ENCODE measurements at places on chromosomes 5 and 9. TPM values are rescaled to one million over a fixed set of nuclear protein-coding genes. Genes with fewer than 3 reads are reported as not detected.

TEX48 gene
- not detected for total RNA-seq

DNA sequence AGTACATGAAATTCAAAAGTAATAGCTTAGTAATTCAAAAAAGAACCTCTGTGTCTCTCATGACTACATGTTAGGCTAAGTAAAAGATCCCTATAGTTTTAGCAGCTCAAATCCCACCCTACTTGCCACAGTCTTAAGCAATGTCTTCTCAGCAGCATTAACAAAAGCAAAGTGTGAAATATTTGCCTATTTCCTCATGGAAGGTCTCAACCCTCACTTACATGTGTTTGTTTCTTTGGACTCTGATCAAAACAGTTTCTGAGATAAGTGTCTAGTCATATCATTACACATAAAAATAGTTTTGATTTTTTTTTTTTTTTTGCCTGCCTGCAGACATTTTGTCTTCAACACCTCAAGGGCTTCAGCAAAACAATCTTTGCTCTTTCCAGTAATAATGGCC lies 310.5 kb downstream of the CETN3 start:
- DNase-seq = no peak

LCN1 gene
- not detected for total RNA-seq

C9orf72 gene
- 9.7 TPM for total RNA-seq

DNA sequence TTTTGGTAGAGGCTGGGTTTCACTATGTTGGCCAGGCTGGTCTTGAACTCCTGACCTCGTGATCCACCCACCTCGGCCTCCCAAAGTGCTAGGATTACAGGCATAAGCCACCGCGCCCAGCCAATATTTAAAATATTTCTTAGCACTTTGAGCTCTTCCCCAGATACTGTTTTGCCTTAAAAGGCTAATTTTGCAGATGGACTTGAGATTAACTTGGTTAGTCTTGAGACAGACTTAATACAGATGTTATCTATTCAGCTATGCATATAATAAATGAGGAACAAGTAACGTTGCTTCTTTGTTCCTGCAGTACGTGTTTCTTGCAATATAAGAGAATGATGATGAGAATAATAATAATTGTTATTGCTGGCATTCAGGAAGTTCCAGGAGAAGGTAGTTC lies 56.3 kb downstream of the PCSK5 start:
- no peak for DNase-seq

GRCh38 chr5:168796593-168797580 lies 217.7 kb upstream of the PANK3 start:
- no peak for DNase-seq

SURF2 gene
- total RNA-seq = 20.6 TPM

- DNase-seq = peak; percentile 6
Measured at GRCh38 chr5:9774472-9775079, 144.4 kb upstream of the TAS2R1 start.

DNA sequence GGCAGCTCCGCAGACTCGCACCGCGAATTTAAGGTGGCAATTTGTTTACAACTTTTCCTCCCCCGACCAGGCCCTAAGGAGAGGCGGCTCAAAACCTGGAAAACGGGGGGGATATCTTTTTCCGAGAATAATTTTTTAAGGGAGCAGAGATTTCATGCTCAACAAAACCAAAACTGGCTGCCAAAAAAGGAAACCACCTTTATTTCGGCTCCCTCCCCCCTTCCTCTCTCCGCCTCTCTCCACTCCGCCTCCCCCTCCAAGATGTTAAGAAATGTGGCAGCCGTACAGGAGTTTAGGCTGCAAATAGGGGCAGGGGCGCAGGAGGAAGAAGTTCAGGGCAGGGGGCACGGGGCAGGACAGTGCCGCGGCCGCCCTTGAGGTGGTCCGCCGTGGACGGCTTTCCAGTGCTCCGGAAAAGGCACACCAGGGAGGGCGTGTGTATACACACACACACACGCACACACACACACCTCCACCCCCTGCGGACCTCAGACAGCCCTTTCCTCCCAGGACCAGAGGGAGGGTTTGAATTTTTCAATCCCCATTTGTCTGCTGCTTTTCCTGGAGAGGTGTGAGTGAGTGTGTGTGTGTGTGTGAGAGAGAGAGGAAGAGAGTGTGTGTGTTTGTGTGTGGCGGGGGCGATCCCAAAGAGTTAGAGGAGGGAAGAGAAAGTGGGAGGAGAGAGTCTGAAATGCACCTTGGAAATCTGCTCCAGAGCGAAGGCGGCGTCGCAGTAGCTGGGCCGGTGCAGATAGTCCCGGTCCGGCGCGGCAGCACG lies 9.1 kb downstream of the PTCH1 start:
- peak; percentile 49 for DNase-seq

GRCh38 chr5:170109059-170110031 lies 3.6 kb downstream of the FOXI1 start:
- no peak for DNase-seq

GARIN3 gene
- not detected for total RNA-seq

NPDC1 gene
- 65.2 TPM for total RNA-seq

DNA sequence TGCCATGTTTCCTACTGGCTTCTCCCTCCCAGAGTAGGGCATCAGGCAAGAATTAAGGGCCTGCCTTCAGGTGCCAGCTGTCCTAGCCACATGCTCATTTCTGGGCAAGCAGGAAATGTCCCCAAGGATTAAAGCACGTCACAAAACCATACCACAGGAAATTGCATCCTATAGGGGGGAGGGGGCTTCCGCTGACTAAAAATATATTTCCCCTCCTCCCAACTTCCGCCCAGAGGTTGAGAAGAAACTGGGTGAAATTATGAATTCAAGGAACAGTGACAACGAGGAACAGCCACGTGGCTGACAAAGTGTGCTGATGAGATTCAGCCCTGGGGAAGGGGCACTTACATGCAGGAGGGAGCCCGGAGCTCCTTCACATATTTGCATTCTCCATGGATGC lies 4.1 kb downstream of the HBEGF start:
- no peak for DNase-seq

DNA sequence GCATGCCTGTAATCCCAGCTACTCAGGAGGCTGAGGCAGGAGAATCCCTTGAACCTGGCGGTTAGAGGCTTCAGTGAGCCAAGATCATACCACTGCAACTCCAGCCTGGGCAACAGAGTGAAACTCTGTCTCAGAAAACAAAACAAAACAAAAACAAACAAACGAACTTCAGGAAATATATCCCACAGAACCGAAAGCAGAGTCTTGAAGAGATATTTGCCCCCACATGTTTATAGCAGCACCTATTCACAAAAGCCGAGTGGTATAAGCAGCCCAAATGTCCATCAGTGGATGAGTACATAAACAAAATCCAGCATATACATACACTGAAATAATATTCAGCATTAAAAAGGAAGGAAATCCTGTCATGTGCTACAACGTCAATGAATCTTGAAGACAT lies 57.6 kb upstream of the GRIN3A start:
- DNase-seq = no peak

- no peak for DNase-seq
Measured at GRCh38 chr5:89374144-89374784, 491.3 kb upstream of the MEF2C start.

DNA sequence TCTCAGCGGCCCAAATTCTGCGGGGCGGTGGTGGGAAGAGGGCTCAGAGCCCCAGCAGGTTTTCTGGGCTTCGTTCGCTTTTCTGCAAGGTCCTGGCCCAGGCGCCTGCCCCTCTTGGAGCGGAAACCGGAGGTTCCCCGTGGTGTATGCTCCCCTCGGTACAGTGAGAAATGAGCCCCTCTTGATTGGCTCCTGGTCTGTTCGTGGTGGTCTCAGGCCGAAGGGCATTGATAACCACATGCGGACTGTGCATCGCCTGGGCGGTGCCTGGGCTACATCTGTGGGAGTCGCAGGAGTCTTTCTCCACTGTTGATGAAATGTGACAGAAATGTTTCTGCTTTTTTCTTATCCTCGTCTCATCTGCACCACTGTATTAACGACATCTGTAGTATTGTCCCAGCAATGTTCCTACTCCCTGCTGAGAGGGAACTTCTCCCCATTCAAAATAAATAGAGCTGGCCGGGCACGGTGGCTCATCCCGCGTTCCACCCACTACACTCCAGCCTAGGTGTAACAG lies 682 bp downstream of the MAN1B1 start:
- DNase-seq = no peak

GLDC gene
- total RNA-seq = 5.1 TPM

DNA sequence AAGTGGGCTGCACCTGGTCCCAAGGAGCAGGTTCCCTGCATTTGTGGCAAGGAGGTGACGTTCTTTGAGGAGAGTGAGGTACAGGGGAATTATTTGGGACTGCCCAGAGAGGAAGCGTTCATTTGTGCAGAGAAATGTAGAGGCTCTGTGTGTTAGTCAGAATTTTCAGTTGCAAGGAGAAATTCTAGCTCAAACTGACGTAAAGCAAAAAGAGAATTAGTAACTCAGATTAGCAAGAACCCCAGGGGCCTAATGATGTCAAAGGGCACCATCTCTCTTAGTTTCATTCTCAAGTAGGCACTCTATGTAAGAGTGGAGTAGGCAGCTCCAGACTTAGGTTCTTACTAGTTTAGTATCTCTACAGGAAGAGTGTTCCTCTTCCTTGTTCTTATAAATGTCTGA lies 2.4 kb upstream of the TXN start:
- no peak for DNase-seq

Measured in Calu3 (cell line).